ENCODE measurements at places on chromosomes 1 and 21.

GRCh38 chr1:87796471-87796901, 467.8 kb downstream of the LMO4 start:
- no peak for DNase-seq

GRCh38 chr1:89942825-89943658, 51.9 kb upstream of the ZNF326 start:
- DNase-seq, result no peak

DNA sequence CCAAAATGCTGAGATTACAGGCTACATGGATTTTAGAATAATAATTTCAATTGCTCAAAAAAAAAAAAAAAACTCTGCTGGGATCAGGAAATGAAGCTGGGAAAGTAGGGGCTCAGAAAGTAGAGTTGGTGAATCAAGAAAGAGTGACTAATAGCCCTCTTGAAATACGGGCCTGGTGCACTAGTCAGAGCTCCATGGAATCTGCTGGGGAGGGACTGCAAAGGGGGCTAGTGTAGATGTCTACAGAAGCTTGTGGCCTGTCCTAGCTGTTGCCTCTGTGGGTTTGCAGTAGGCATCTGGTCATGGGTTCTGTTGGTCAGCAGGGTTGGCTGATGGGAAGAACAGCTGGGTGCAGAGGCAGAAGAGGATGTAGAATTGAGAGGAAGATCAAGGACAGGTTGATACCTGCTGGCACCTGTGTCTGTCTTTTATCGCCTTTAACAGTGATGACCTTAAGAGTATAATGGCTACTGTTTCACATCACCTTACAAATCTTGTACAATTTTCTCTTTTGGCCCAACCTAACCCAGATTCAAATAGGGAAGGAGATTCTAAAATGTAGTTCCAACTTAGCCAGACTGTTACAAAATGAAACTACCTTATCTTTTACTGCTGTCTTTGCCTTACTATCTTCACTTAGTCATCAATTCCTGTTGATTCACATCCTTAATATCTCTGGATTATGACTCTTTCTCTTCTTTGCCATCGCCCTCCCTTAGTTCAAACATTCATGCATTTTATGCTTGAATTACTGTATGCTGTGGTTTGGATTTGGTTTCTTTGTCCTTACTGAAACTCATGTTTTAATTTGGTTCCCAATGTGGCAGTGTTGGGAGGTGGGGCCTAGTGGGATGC, 126.2 kb downstream of the GIPC2 start:
- no peak for DNase-seq

GRCh38 chr1:1197551-1198422, 8.6 kb downstream of the TNFRSF18 start:
- no peak for DNase-seq

DNA sequence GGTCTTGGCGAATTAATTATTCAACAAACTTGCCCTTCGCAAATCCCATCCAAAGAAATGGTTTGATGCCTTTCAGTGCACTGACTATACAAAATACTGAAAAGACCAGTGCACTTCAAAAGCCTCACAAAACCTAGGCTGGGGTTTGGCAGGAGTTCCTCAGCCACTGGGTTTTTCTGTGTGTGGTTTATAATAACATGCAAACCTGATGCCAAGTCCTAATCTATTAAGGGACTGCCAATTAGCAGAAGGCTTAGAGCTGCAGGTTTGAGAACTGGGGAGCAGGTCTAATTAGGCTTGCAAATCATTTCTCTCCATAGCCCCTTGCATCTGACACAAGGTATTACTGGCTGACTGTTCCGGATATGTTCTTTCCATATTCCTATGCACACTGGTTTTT, 27.7 kb downstream of the PLPP3 start:
- no peak for DNase-seq

GRCh38 chr1:67463298-67463955, 33.2 kb upstream of the SERBP1 start:
- peak; percentile 51 for DNase-seq

DNA sequence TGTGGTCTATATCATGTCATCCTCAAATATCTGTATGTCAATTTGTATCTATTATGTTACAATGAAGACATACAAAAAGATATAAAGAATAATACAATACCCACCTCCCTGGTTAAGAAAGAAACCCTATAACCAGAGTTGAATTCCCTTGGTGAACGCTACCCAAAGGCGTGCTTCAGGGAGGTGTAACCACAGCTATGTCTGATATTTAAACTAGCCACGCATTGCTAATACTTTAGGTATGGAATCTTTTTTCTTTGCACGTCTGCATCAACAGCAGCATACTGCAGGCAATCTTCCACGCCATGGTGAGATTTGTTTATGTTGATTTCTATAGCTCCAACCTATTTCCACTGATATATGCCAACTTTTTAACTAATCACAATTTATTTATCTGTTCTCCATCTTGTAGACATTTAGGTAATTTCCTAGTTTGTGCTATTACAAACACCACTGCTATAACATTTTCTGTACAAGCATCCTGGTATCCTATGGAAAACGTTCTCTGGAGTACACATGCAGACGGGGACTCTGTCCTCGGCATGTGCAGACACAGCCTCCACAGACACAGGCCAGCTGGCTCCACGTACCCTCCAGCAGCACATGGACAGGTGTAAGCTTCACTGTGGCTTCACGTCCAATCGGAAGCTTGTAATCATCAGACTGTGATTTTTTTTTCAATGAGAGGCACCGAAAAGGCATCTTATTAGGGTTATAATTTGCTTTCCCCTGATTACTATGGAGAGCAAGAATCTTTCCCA, 58.5 kb downstream of the HSF2BP start:
- no peak for DNase-seq

- no peak for DNase-seq
Observed at GRCh38 chr1:114338191-114338890, 172.7 kb downstream of the TRIM33 start.

- no peak for DNase-seq
Observed at GRCh38 chr1:59776960-59777852, 37.5 kb upstream of the HOOK1 start.

Data from ecto neural progenitor cell (in vitro differentiated cells).